Effector CD4-positive, alpha-beta T cell (primary cell): ENCODE measurements at places on chromosomes 2 and 18.

GRCh38 chr2:64017811-64018700 is 1.2 kb downstream of the VPS54 start:
- no peak for DNase-seq

GRCh38 chr18:76467371-76468190 is 27.5 kb downstream of the ZNF516 start:
- no peak for DNase-seq

DNA sequence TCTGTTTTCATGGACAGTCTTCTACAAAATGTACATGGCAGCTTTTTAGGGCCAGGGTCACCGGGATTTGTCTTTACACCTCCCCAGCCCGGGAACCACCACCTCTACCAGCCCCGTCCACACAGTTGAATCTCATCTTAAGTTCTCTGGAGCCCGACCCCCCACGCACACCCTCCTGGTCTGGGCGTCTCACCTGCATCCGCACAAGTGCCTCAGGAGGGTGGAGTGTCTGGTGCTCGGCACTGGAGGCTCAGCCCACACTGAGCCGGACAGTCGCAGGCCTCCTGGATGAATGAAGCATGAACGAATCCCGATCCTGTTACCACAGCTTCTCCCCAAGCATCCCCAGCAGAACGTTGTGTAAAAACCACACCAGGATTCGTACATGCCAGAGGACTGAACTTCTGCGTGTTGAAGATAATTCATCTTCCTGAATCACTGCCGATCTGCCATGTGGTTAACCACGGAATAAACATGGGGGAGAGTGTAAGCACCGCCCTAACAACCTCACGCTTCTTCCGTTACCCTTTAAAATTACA is 162.0 kb downstream of the RTP5 start:
- peak; percentile 49 for DNase-seq

- DNase-seq: no peak
These were observed 106.8 kb downstream of the DNAH7 start for GRCh38 chr2:195961873-195962272.

- no peak for DNase-seq
These were observed 12.0 kb downstream of the HNMT start for GRCh38 chr2:137976274-137976673.

- no peak for DNase-seq
These were observed 220.8 kb downstream of the GALNT13 start for GRCh38 chr2:154092571-154092970.

DNA sequence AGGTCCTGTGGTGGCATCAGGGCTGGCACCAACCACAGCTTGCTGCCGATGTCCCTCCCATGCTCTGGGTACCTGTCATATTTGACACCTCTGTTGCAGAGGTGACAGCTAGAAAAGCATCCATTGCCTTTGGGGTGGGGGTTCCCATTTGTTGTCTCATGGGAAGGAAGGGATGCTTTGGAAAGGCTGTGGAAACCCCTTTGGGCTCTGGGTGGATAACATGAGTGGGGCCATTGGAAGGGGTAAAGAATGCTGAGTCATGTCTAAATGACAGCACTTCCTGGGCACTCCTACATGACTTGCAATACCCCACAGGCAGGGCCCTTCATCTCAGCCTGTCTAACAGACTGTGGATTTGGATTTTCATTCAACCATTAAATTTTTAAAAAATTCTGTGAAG is 27.8 kb downstream of the CTIF start:
- no peak for DNase-seq
